ENCODE measurements at places on chromosomes 2 and 18.

- DNase-seq = no peak
Observed at GRCh38 chr2:2912731-2913130, 464.9 kb downstream of the EIPR1 start.

- DNase-seq = no peak
Observed at GRCh38 chr2:159396799-159397198, 110.3 kb upstream of the WDSUB1 start.

- no peak for DNase-seq
Observed at GRCh38 chr2:12162269-12163247, 416.1 kb downstream of the LPIN1 start.

GRCh38 chr2:61282104-61282590 lies 120.2 kb downstream of the C2orf74 start:
- no peak for DNase-seq

DNA sequence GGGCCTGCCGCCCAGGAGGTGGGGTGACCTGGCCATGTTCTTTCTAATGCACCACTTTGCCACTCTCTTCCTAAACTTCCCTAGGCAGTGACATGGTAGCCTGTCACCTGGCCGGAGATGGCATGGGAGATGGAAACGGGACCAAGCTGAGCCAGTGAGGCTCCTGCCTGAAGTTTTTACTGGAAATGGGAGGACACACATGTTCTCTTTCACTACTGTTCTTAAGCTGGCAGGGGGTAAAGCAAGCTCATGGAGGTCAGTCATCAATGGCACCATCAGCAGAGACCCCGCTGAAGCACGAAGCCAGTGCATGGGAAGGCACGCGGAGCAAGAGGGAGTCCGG lies 50.7 kb downstream of the ATIC start:
- no peak for DNase-seq

DNA sequence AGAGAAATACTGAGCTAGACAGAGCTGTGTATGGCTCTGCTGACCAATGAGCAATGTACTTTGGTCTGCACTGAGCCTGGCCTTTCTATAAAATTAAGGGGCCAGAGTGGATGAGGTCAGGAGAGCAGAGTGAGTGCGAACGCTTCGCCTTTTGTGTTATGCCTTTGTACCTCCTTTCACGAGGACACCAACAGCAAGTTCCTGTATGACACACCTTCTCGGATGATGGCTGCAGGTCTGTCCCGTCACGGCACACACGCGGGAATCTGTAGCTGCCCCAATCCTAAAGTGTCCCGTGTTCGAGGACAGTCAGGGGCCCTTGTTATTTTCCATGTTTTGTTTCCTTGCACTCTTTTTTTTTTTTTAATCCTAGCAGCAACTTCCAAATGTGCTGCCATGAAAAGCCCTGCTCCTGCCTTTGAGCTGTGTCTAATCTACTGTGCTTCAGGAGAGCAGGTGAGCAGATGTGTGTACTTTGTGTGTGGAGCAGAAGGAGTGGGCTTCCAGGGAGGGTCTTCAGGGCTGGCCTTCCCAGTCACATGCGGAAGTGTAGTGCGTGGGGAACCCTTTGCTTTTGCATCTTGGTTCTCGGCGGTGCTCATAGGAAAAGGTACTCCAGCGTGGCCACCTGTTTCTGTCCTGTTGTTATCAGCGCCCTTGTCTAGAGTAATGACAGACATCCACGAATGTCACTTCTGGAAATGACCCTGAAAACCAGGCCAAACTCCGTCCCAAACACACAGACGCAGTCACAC lies 213.2 kb downstream of the NDUFA10 start:
- no peak for DNase-seq

DNA sequence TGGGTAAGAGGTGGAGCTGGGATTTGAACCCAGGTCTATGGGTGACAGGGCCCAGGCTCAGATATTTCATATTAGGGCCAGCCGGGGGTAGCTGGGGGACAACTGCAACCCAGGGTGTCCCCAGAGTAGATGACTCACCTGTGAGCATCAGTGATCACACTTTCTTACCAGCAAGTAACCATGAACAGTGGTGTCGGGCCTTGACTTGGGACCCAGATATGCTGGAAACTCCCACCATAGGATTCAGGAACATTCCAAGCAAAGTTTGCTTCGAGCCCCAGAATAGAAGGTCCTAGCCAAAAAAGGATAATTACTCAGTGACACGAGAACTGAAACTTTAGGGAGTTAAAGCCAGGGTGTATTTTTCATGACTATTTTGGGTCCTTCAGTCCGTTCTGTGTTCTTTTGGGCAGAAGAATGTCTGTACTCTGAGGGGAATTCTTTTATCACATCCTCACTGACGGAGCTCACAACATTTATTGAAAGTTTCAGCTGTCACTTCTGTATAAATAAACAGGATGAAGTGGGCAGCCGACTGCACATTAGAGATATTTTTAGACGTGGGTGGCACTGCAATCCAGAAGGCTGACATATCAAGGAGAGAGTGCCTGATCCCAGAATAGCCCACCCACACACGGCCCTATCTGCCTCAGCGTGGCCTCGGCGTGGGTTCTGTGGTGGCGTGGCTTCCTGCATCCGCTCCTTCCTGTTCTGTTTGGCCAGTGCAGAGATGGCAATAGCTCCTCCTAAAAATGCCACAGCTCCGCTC lies 45.6 kb downstream of the RAMP1 start:
- DNase-seq = no peak

- no peak for DNase-seq
Observed at GRCh38 chr2:21047141-21048009, 3.5 kb upstream of the APOB start.

DNA sequence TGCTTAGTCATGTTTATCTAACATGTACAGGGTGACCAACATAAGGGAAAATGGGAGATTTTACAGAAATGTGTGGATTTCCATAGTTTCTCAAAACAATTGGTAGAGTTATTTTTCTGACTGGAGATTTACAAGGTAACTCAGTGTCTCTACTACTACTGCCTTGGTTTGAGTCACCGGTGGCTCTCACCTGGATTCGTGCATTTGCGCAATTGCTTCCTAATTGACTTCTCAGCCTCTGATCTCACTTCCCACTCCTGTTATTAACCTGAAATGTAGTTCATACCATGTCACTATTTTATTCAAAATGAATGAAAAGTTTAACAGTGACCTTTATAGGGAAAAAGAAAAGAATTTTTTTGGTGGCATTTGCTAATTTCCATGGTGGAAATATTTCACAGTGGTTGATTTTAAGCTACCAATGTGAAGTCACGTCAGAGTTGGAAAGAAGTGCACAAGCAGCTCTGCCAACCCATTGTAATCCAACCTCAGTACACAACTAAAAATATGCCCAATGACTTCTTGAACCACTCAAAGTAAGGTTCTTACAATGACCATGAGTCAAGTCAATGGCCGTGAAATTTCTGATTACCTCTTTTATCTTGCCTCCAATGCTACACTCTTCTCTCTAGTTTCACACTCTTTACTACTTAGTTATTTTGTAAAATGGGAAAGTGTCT lies 94.0 kb downstream of the NYAP2 start:
- no peak for DNase-seq

DNA sequence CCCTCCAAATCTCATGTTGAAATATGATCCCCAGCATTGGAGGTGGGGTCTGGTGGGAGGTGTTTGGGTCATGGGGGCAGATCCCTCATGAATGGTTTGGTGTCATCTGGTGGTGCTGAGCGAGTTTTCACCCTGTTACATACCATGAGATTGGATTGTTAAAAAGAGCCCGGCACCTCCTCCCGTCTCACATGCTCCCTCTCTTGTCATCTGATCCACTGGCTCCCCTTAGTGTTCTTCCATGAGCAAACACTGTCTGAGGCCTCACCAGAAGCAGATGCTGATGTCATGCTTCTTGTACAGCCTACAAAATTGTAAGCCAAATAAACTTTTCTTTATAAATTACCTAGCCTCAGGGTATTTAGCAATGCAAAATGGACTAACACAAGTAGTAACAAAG lies 405.0 kb upstream of the SLC39A10 start:
- no peak for DNase-seq

- DNase-seq = no peak
Observed at GRCh38 chr2:136530146-136530545, 235.2 kb upstream of the THSD7B start.

GRCh38 chr2:126115975-126116374 lies 540.0 kb upstream of the GYPC start:
- no peak for DNase-seq

GRCh38 chr2:158319269-158319668 lies 137.3 kb downstream of the CCDC148 start:
- DNase-seq = no peak

GRCh38 chr2:238081150-238081549 lies 19.0 kb upstream of the ESPNL start:
- DNase-seq = no peak

- no peak for DNase-seq
Observed at GRCh38 chr18:43965691-43966090, 688.4 kb upstream of the SYT4 start.

DNA sequence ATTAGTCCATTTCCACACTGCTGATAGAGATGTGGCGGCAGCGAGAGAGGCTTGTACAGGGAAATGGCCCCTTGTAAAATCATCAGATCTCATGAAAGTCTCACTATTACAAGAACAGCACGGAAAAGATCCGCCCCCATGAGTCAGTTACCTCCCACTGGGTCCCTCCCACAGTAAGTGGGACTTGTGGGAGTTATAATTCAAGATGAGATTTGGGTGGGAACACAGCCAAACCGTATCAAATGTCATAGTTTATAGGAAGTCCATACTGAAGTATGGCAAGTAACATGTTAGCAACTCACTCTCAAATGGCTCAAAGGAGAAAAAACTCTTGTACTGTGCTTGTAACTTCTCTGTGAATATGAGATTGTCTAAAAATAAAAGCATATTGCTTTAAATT lies 56.1 kb downstream of the FARP2 start:
- no peak for DNase-seq

- no peak for DNase-seq
Observed at GRCh38 chr18:73835656-73836364, 311.8 kb downstream of the FBXO15 start.

DNA sequence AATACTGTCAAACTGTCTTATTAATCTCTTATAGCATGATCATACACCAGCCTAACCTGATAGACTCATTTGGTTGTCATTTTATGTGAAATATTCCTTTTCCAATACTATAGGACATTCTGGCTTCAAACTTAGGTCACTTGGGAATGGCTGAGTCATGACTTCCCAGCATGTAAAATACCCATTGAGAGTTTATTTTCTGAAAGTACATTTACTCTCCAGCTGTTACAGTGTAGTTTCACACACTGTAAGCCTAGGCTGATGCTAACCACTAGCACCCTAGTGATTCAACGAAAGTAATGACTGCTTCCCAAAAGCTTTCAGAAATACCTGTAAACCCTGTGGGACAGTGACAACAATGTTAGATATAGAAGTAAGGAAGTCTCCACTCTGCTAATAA lies 93.8 kb downstream of the FIGN start:
- DNase-seq = no peak

DNA sequence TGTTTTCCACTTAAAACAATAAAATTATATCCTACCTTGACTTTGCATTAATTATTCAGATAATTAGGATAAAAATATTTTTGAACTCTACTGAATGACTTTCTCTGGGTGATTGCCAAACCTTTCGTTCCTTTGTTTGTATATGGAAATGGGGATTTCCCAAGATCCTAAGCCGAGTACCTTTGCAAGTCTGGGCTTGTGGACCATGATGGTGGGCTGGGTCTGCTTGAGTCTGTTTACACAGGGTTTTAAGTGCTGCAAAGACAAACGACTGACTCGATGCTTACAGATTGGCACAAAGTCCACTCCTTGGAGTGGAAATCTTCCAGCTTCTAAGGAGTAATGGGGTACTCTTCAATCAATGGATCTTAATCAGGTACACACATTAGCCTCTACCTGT lies 659.5 kb downstream of the TSN start:
- DNase-seq = no peak

DNA sequence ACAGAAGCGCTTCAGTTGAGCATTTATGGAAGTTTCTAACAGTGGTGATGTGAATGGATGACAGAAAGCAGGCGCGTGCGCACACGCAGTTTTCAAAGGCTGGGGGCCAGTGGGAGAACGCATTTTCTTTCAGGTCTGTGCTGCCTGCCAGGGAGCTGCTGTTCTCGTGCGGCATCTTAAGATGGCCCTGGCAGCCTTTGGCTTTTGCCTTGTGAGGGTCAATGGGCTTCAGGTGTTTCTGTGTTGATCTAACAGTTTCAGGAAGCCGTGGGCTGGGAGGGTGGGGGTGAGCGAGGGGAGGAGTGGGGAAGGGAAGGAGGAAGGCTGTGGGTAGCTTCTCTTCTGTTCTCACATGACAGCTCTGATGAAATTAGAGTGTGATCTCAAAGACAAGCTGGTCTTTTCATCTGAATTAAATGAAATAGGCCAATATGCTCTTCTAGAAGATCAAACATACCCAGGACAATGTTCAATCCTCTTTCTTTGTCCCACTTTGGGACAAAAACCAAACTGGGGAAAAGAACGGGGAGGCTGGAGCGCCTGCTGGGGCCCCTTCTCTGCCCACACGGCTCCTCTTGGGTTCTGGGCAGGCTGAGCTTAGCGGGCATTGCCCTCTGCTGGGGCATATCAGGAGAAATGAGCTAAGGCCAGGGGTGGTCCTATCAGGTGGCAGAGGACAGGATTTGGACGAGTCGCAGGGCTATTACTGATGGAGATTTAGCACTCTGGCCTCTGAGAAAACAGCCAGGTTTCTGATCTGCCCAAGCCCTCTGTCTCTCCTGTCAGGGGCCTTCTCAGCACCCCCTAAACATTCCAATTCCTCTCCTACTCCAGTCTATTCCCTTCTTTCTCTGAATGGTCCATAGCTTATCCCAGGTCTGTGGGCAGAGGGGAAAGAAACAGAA lies 126.2 kb upstream of the LGALSL start:
- DNase-seq = peak; percentile 16

- no peak for DNase-seq
Observed at GRCh38 chr2:185179743-185180142, 558.9 kb upstream of the FSIP2 start.

DNA sequence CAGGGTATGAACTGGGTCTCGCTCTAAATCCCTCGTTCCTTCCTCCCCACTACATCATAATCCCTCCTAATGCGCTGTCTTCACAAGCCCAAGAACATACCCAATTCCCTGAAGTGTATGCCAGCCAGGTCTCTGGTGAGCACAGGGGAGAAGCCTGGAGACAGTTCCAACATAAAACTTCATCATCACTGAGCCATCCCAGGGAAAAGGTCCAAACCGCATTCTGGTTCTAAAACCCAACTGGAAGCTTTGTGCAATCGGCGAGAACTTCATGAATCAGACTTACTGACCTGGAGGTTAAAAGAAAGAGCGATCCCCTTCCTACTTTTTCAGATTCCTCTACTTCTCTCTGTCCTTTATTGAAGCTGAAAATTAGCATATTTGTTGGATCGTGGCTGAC lies 132.7 kb downstream of the ALPK2 start:
- DNase-seq = no peak

GRCh38 chr2:171939743-171940071 lies 17.4 kb downstream of the HAT1 start:
- no peak for DNase-seq

GRCh38 chr2:158687315-158687714 lies 107.8 kb upstream of the DAPL1 start:
- DNase-seq = no peak

All from stimulated activated CD8-positive, alpha-beta memory T cell treated with anti-CD3 and anti-CD28 coated beads, Interleukin-2, amount 100 ng/mL, for 1 hour (primary cell).